GM04503 (cell line): ENCODE measurements at places on chromosomes 4 and X.
A peak's percentile ranks its signal among the peaks of the same experiment; 100 is the strongest.

DNA sequence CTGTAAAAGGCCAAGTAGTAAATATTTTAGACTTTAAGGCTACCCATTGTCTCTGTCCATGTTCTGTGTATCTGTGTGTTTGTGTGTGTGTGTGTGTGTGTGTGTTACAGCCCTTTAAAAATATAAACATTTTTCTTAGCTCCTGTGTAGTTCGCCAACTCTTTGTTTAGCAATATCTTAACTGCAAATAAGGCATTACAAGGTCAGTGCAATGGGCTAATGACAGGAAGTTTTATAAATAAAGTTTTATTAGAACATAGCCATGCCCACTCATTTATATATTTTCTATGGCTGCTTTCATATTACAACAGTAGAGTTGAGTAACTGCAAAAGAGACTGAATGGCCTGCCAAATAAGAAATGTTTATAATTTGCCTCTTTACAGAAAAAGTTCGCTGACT is 5.9 kb upstream of the SLC7A11 start:
- no peak for DNase-seq

DNA sequence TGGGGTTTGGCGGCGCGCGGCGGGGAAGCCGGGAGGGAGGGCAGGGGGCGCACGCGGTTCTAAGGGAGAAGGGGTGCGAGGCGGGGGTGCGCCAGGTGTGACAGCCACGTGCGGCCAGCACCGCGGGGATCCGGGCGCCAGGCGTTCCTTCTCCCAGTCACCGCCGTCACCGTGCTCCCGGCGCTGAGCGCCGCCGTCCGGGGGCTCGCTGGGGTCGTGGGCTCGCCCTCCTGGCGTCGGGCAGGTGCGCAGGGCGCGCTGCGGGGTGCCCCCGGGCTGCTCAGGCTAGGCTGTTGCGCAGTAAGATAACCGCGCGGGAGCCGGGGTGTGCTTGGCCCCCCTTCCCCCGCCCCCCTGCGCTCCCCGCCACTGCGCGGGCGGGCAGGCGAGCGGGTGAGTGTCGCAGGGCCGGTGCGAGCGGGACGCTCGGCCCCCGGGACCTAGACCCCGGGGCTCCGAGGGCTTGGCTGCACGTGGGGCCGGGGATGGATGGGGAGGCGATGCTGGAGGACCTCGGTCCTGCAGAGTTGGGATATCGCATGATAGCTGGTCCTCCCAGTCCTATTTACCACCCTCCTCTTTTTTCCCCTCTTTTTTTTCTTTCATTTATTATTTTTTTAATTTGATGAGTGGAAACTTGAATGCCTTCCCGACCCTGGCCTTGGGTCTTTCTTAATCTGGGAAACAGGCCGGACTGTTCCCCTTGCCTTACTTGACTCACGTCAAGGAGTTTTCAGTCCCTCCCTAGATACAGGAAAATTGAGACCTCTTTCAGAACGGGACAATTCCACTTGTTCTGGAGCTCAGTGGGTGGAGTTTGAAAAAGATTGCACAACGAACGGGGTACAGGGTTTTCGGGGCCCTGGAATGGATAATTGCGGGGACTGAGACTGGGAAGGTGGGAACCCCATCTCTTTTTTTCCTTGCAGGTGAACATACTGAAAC is 797 bp downstream of the TXLNG start:
- no peak for DNase-seq

- DNase-seq: no peak
These were observed 33.8 kb downstream of the LONRF3 start for GRCh38 chrX:119008110-119008744.

DNA sequence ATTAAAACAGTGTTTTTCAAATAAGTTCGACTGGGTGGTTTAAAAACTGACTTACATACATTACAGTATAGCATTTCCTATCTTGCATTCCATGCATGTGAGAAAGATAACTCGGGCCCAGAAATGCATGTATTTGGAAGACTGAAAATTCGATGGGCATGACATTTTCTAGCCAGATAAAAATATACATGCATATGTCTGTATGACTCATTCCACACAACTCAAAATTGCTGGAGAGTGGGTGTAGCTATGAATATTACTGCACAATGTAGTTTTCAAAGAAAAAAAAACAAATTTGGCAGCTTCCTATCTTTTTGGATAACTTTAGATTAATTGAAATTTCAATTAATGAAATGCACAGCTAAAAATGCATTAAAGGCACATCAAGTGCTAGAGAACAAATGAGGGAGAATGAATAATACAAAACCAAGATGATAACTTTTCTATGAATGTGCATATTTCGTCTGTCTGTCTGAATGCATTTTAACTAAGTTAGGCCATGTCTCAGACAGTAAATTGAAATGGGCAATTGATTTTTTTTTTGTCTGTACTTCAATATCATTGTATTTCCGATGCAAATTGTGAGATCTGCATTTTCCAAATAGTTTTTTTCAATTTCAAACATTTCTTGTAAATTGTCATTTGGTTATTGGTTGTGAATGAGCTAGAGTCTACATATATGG is 54.5 kb upstream of the GABRA2 start:
- no peak for DNase-seq

- DNase-seq: no peak
These were observed 15.7 kb downstream of the SPCS3 start for GRCh38 chr4:176335421-176335820.

GRCh38 chr4:54231768-54232688 is 2.9 kb downstream of the PDGFRA start:
- DNase-seq: no peak

- peak; percentile 30 for DNase-seq
These were observed 83.9 kb upstream of the SPANXB1 start for GRCh38 chrX:140918398-140919038.

- DNase-seq: peak; percentile 50
These were observed 193.1 kb upstream of the GPC4 start for GRCh38 chrX:133608406-133608805.
